ENCODE measurements at places on chromosomes 6 and 20.
A peak's percentile ranks its signal among the peaks of the same experiment; 100 is the strongest.

DNA sequence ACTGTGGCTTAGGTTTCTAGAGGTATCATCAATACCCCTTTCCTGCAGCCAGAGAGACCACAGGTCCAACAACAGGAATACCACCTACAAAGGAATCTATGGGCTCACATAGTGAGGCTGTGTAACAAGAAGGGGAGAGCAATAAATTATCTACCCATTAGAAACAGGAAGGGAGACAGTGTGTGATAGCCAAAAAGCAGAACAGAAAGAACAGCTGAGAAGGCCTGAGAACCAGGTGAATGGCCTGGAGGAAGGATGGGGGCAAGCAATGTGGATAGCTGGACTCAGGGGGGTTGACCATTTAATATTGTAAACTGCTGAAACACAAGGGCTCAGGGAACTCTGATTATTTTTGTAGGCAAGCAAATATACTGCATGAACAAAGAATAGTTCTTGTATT lies 628.2 kb downstream of the COL12A1 start:
- no peak for DNase-seq

- peak; percentile 82 for DNase-seq
Measured at GRCh38 chr6:30672445-30673253, at the start of gene DHX16. Gene DHX16, minus strand, starts transcription at chr6:30673006. Its CDS starts 165 bp downstream, at chr6:30672841.

DNA sequence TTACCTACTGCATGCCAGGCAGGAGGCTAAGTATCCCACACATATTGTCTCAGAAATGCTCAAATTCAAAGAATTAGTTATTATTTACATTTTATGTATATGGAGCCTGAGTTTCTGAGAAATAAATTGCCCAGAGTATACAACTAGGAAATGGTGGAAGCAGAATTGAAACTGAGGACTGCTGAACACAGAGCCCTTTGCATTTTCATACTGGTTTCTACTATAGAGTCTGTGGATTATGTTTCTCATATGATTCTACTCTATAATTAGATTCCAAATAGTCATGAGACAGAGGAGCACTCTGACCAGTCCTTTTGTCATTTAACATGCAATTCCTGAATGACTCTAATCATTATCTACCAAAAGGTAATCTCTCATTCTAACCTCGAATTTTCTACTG lies 254.3 kb downstream of the LMBRD1 start:
- no peak for DNase-seq

DNA sequence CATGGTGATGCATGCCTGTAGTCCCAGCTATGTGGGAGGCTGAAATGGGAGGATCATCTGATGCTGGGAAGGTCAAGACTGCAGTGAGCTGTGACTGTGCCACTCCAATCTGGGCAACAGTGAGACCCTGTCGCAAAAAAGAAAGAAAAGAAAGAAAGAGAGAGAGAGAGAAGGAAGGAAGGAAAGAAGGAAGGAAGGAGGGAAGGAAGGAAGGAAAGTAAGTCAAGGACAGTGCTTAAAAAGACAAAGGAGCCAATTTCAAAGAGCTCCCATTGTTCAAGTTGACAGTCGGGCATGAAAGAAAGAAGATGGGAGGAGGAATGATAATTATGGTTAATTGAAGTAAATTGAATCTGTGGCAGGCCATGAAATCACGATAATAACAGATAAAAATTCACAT lies 16.2 kb downstream of the C6orf15 start:
- DNase-seq, result no peak

DNA sequence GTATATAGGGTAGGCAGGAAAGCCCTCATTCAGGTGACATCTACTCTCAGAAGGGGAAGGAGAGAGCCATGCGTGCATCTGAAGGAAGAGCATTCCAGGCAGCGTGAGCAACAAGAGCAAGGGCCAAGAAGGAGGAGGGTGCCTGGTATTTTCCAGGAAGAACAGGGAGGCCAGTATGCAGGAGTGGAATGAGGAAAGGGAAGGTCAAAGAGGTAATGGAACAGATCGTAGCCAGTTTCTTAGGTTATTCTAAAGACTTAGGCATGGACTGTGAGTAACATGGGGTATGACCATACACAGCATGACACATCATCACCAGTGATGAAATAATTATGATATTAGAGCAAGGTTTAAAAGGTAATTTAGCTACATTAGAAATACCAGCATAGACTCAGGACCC lies 24.1 kb downstream of the ALDH8A1 start:
- DNase-seq, result no peak

- no peak for DNase-seq
Measured at GRCh38 chr6:13538084-13538483, 36.3 kb upstream of the SIRT5 start.

- no peak for DNase-seq
Measured at GRCh38 chr6:127272576-127272975, 5.9 kb downstream of the RNF146 start.

DNA sequence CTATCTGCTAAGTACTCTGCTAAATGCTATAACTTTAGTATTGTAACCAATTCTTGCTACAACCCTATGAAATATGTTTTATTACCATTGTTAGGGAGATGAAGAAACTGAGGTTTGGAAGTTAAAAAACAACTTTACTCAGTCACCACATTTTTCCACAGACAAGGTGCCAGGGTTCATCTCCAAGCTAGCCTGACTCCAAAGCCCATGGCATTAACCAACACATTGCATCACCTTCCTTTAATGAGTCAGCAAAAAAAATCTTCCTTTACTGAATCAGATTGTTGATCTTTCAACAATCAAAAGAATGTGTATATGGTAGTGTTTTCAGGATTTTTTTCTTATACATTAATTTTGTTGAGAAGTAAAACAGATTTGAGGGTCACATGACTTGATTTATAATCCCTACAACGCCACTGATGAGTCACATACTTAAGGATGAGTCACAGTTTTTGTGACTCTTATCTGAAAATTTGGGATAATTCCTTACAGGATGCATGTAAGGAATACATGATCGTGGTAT lies 41.5 kb downstream of the MAN1A1 start:
- no peak for DNase-seq

DNA sequence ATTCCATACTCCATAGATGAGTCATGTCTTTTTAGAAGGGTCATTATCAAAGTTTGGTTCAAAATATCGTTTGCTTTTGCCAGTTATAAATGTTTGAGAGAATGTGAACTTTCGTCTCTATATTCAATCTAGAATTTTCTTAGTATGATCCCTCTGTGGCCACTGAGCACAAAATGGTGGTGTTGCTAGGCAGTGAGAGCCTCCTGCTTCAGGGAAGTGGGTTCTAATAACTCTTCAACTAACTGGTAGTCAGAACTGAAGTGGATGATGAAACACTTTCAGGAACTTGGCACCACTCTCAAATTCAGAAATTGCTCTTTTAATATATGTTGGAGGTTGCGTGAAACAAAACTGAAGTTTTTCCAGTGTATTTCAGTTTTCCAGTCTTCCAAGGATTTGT lies 125.0 kb upstream of the DOK5 start:
- no peak for DNase-seq

All from NCI-H1048 (cell line).